Stimulated activated CD8-positive, alpha-beta memory T cell treated with anti-CD3 and anti-CD28 coated beads, Interleukin-7, amount 100 ng/mL, for 4 hours (primary cell): ENCODE measurements at places on chromosomes 3 and 15.

DNA sequence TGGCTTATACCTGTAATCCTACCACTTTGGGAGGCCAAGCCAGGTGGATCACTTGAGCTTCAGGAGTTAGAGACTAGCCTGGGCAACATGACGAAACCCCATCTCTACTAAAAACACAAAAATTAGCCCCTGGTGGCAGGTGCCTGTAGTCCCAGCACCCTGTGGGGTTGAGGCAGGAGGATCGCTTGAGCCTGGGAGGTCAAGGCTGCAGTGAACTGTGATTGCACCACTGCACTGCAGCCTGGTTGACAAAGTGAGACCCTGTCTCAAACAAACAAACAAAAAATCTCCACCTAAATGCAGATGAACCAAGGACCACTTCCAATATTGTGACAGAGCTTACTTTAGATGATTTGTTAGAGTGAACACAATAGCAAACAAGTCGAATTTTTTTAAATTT, 53.7 kb downstream of the TP53BP1 start:
- DNase-seq: no peak

DNA sequence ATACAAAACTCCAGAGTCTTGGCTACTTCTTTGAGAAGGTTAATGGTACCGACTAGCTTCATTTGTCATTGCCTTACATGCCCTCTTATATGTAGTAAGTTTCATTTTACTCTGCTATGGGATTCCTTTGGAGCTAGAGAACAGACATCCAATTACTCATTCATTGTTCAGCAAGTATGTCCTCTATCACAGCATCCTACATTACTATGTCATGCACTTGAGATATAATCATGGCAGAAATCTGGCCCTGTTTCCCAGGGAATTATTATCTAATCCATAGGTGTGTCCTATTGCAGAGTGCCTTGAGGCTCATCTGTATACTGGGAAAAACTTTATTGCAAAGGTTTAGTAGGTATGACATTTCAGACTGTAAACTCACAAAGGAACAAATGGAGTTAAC, 333.1 kb upstream of the NECTIN3 start:
- no peak for DNase-seq

- DNase-seq: no peak
Observed at GRCh38 chr3:88824666-88825564, 282.5 kb upstream of the EPHA3 start.

DNA sequence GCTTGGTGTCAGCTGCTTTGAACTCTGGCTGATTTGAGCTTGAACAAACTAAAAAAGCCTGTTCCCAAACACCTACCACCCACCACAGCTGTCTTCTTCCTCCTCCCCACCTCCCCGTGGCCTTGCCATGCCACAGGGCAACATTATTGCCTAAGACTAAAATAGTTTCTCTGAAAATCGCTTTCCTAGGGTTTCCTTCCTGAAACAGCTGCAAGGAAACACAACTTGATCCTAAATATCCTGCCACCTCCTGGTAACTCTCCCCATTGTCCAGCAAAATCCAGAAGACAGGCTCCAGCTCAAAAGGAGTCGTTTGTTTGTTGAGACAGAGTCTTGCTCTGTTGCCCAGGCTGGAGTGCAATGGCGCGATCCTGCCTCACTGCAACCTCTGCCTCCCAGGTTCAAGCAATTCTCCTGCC, 193.9 kb upstream of the TPM1 start:
- no peak for DNase-seq

DNA sequence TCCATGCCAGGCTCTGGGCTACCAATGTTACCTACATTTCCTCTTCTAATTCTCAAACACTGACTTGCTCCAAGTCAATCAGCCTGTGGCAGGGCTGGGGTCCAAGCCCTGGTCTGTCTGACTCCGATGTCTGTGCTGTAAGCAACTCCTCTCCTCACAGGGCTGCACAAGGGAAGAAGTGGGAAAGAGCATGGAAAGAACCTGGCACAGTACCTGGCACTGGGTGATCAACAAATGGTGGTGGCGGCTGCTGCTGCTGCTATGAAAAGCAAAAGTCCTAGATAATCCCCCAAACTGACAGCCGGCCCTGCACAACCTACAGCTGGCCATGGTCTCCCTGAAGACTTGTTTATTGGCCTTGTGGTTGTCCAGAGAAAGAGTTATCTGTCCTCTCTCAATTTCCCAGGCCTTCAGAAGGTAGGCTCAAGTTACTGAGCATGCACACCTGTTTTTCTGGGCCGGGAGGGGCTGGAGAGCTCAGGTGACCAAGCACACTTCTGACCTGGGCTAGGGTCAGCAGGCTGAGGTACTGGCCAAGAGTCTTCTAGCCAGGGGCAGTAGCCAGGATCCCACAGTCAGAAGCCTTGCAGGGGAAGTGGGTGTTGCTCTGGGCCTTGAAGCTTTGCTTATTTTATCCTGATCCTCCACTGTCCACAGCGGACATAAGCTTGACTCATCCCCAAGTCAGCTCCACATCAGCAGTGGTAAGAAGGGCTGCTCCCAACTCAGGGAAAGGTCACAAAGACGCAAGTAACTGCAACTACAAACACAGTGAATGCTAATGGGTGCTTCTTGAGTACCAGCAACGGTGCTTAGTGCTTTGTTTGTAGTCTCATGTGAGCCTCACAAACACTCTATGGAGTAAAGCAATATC, 35.3 kb upstream of the KY start:
- no peak for DNase-seq

DNA sequence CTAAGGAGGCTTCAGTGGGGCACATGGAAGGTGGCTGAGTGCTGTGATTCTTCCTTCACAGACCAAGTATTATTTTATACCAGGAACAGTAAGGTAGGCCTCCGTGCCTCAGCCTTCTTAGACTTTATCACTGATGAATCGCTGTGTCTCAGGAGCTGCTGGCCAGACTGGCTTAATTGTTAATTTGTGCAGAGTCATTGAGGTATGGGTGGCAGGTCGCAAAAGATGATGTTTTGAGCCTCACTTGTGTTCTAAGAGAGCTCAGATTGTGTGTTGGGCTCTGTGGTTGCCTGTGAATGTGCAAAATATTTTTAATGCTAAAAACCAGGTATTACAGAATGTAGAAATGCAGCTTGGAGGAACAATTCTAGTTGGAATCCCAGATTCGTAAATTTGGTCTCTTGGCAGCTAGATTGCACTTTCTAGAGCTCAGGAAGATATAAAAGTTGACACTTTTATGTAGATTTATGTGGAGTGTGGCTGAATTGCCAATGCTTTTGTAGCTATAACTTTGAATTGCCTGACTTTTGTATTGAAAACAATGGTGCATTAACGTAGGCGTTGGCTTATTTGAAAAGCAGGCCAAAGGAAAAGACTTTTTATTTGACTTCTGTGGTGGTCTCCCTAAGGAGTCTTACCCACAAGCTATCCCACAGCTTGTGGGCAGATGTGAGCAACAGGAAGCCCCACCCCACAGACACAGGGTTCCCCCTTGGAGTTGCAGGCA, 53.4 kb downstream of the LARS2 start:
- DNase-seq: no peak

GRCh38 chr15:82715003-82715402, 5.3 kb upstream of the AP3B2 start:
- no peak for DNase-seq

GRCh38 chr15:94000606-94001005, 230.8 kb upstream of the MCTP2 start:
- no peak for DNase-seq

- DNase-seq: no peak
Observed at GRCh38 chr3:37441689-37442088, 267.3 kb upstream of the LRRFIP2 start.

GRCh38 chr3:150733373-150733935, 29.5 kb downstream of the SIAH2 start:
- no peak for DNase-seq

DNA sequence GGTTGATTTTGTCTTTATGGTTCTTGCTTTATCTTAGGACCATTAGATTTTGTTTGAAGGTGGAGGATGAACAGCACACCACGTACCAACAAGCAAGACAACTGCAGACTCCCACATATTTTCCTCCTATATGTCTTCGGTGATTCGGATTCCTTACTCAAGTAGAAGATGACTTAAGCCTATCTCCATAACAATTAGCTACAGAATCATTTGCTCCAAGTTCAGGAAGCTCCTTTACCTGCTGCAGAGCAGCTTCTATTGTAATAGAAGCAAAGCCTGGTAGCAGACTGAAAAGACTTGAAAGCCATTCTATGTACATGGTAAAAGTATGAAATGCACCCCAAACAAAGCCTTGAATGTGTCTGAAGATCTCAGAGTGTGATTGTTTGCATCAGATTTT, 229.0 kb downstream of the SOX2 start:
- no peak for DNase-seq

GRCh38 chr3:184282941-184283340, 7.1 kb downstream of the ECE2 start:
- no peak for DNase-seq

DNA sequence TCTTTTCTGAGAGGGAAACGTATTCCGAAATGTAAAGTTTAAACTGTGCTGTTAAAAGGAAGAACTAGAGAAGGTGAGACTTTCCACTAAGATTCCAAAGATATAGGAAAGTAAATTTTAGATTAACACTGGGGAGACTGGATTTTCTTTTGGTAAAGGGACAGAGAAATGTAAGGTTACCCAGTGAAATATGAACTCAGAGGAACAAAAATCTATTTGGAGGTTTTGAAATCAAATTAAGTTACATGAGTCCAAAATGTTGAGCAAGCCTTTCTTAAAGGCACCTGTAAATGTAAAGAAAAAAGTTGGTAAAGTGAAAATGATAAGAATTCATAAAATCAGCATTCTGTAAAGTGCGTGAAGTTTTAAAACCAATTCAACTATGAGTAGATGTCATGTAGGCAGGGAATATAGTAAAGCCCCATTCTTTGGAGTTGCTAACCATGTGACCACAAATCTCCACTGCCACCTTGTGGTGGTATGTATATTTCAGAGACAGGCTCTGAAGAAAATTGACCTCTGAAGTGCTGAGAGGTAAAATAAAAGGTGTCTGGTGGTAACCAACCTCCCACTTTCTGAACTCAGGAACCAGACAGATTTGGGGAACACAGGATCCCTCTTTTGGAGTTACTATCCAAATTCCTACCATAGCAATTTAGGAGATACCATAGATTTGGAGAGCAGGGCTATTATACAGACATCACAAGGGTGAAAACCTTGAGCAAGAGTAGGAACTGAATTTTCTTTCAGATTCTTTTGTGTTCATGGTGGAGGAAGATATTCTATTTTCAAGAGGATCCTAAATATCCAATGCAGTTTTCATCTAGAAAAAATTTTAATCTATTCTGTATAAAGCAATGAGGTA, 215.3 kb downstream of the ROBO2 start:
- no peak for DNase-seq

GRCh38 chr15:40637221-40637745, 43.2 kb downstream of the KNL1 start:
- no peak for DNase-seq

GRCh38 chr15:89809093-89809786, 5.4 kb downstream of the ANPEP start:
- no peak for DNase-seq

DNA sequence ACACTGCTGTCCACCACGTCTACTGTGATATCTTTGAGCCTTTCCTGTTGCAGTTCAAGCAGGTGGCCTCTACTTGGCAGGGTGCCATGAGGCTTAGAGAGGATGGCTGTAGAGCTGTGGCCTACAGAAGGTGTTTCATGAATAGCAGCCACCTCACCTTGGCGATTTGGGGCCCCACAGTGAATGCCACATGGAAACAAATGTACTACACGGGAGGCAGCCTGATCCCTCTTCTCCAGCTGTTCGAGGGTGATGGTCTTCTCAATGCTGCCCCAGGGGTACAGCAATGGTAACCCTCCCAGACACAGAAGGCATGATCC, 70.7 kb downstream of the FAM43A start:
- DNase-seq: no peak

GRCh38 chr15:60766391-60767128, 287.6 kb upstream of the ICE2 start:
- DNase-seq: no peak
